ENCODE measurements at places on chromosomes 2 and 18.

DNA sequence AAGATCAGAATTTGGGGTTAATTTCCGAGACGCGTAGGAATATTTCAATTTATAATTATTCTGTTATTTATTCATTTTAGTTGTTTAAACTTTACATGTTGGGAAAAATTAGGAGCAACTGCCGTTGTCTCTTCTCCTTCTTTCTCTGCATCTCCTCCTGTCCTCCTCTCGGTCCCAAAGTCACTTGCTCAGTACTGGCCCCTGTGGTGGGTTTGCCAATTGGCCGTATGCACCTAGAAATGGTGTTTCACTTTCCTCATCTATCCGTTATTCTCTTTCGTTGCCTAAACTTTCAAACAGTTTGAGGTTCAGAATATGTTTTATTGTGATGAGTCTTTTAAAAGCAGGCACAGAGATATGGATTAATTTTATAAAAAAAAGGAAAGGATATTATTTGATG is 517.9 kb downstream of the PLCL1 start:
- DNase-seq, result no peak

GRCh38 chr2:18605115-18605514 is 15.7 kb upstream of the NT5C1B start:
- DNase-seq, result no peak

DNA sequence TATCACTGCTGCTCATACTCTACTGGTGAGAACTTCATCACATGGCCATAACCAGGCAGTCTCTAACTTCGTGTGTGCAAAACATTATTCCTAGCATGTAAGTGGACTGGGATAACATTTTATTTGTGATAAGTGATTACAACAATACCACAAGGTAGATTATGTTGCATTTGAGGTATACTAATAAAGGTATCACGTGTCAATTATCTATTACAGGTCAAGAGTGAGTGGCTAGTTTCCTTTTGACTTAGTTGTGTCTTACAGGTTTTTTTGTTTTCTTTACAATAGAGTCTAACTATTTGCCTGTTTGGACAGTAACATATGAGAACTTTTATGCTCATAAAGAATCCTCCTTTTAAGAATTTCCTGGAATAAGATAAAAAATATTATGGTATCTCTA is 67.2 kb upstream of the DSC1 start:
- no peak for DNase-seq

- no peak for DNase-seq
Measured at GRCh38 chr2:9950521-9951271, 797 bp upstream of the GRHL1 start.

DNA sequence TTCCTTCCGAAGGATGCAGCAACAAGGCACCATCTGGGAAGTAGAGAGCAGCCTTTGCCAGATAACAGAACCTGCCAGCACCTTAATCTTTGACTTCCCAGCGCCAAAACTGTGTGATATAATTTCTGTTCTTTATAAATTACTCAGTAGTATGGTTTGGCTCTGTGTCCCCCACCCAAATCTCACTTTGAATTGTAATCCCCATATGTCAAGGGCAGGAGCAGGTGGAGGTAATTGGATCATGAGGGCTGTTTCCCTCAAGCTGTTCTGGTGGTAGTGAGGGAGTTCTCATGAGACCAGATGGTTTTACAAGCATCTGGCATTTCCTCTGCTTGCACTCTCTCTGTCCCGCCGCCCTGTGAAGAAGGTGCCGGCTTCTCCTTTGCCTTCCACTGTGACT is 899.9 kb downstream of the TRIB2 start:
- no peak for DNase-seq

GRCh38 chr2:57793310-57793709 is 253.3 kb upstream of the VRK2 start:
- DNase-seq, result no peak

DNA sequence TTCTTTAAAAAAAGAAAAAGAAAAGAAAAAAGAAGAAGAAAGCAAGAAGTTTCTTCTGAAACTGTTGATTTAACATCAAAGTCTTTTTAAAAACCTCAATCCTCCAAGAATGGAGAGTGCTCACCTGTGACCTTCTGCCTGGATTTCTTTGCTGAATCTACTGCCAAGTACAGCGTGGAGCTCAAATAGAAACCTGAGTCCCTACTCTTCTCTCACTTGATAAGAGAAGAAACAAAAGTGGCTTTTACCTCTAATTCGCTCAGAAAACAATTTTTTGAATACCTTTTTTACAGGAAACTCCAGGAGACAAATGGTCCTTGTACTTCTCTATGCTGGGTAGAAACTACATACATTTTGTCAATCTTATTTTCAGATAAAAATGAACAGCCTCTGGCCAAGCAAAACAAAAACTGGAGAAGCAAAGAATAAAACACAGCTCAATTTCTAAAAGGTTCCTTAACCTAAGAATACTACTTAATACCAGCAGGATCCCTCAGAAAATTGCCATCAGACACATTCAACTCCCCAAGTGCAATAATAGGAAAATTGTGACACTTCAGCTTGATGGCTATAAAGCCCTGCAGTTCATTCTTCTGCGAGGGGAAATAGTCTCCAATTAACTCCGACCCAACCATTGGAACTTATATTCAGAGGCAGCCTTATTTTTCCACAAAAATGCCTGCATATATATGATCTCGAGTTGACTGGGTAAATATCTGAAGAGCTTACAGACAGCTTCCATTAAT is 85.8 kb downstream of the GRB14 start:
- no peak for DNase-seq

- no peak for DNase-seq
Measured at GRCh38 chr2:199833525-199833924, 17.5 kb downstream of the FTCDNL1 start.

GRCh38 chr2:32792416-32792815 is 154.3 kb upstream of the LTBP1 start:
- no peak for DNase-seq

- DNase-seq, result no peak
Measured at GRCh38 chr2:237337586-237337985, 76.4 kb downstream of the COL6A3 start.

- DNase-seq, result no peak
Measured at GRCh38 chr2:231452799-231453508, 11.3 kb downstream of the NCL start.

DNA sequence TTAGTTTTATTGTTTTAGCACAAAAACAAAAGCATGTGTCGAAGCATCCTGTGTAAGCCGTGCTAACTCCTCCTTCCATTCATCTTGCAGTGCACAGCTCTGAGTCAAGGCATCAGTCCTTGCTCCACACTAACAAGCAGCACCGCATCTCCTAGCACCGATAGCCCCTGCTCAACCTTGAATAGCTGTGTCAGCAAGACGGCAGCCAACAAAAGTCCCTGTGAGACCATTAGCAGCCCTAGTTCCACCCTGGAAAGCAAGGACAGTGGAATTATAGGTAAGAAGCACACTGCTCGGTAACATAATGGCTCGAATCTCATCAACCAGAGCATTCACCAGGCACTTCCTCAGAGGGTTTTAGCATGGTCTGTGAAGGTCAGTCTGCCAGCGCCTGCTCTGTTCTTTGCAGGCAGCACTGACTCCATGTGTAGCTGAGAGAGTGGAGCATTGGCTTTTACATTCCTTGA is 136.2 kb downstream of the WDSUB1 start:
- DNase-seq, result no peak

- DNase-seq, result no peak
Measured at GRCh38 chr2:191565647-191566198, 112.2 kb upstream of the NABP1 start.

GRCh38 chr2:74532222-74532621 is 2.5 kb downstream of the HTRA2 start:
- DNase-seq, result no peak

DNA sequence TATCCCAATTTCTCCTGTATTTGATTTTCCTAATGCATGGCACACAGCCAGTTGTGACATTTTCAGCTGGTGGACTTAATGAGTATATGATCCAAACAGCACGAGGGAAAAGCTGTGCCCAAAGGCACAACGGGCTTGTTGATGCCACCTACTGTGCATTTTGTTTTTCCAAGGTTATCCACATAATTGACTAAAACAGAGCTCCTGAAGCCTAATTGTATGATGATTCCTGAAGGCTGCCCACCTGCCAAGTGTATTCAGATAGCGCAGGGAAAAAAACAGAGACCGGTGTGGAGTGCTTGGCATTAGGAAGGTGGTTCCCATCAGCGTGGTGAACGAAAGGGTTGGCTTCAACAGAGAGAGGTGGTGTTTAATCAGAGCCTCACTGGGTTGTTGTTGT is 14.9 kb downstream of the RBMS1 start:
- no peak for DNase-seq
